ENCODE measurements at places on chromosomes 6 and 20. TPM values are rescaled to one million over a fixed set of nuclear protein-coding genes. Genes with fewer than 3 reads are reported as not detected.

GRCh38 chr20:37355252-37356180 lies 9.6 kb downstream of the SRC start:
- no peak overlapping the region for H3K27ac ChIP-seq
- H3K36me3 ChIP-seq = no peaks in the 10 kb centered on the region
- peaks cover 5% of the 10 kb centered on the region for H3K4me1 ChIP-seq
- H3K4me3 ChIP-seq = no peak overlapping the region
- no peak for DNase-seq

TBC1D7 gene
- 12.5 TPM for total RNA-seq

DNA sequence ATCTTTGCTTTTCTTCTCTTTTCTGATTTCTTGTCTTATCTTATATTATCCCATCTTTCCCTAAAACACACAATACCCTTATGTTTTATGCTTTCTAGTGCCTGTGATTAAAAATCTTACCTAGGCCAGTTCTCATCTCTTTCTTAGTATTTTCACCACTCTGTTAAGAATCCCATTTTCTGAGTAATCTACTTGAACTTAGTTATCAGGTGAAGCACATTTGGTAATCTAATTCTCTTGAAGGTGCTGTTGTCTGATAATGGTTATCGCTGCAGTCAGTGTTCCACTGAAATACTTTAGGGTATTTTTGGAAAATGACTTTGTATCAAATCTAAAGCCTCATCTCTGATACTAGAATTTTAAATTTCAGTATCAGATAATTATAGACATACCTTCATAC lies 192.5 kb upstream of the MAN1A1 start:
- no peak for DNase-seq
- H3K27ac ChIP-seq = peak overlapping the region; percentile 67
- no peaks in the 10 kb centered on the region for H3K4me1 ChIP-seq
- no peaks in the 10 kb centered on the region for H3K27me3 ChIP-seq

GRCh38 chr6:145383428-145383827 lies 351.9 kb downstream of the EPM2A start:
- no peaks in the 10 kb centered on the region for H3K36me3 ChIP-seq
- no peak overlapping the region for H3K4me3 ChIP-seq
- no peaks in the 10 kb centered on the region for H3K4me1 ChIP-seq
- DNase-seq = no peak

DNA sequence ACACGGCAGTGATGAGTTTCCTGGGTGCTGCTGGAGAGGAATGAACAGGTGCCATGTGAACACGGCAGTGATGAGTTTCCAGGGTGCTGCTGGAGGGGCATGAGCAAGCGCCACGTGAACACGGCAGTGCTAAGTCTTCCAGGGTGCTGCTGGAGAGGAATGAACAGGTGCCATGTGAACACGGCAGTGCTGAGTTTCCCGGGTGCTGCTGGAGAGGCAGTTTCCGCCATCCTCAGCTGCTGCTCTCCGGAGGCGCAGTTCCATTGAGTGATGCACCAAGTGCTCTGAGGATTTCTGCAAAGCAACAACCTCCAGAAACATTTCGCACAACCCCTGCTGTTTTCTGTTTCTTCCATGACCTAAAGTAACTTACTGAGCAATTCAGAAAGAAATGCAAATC lies 155.4 kb downstream of the SMOC2 start:
- H3K27ac ChIP-seq = no peak overlapping the region
- no peak overlapping the region for H3K4me3 ChIP-seq
- no peak for DNase-seq
- no peaks in the 10 kb centered on the region for H3K27me3 ChIP-seq
- H3K36me3 ChIP-seq = no peaks in the 10 kb centered on the region

RCAN2 gene
- total RNA-seq = 26.2 TPM

AIF1 gene
- 1.5 TPM for total RNA-seq

ALDH5A1 gene
- total RNA-seq = 12.4 TPM

SMLR1 gene
- not detected for total RNA-seq

DLK2 gene
- total RNA-seq = not detected

GRCh38 chr6:143755301-143755744 lies 77.6 kb downstream of the PHACTR2 start:
- no peaks in the 10 kb centered on the region for H3K27me3 ChIP-seq
- peak; percentile 75 for DNase-seq
- H3K27ac ChIP-seq = peak overlapping the region; percentile 49
- no peaks in the 10 kb centered on the region for H3K4me1 ChIP-seq
- no peak overlapping the region for H3K4me3 ChIP-seq

Measured in uterus (tissue), 4 donors.